ENCODE measurements at places on chromosomes 5 and 9. TPM values are rescaled to one million over a fixed set of nuclear protein-coding genes. Genes with fewer than 3 reads are reported as not detected.

PTGDS gene
- total RNA-seq = 7.2 TPM

- DNase-seq = no peak
Observed at GRCh38 chr9:125608489-125609224, 98.4 kb downstream of the MAPKAP1 start.

DNA sequence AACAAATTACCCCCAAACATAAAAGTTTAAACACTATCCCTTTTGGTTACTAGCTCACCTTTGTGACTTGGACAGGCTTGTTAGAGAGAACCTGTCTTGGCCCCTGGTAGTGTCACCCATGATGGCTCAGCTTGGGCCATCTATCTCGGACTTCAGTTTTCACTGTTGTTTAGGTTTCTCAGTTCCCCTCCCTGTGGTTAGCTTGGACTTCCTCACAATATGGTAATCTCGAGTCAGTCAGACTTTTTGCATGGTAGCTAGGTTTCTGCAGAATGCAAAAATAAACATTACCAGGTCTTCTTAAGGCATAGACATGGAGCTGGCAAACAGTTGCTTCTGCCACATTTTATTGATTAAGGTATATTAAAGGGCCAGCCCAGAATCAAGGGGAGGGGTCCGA lies 324.3 kb upstream of the RORB start:
- DNase-seq = no peak

- no peak for DNase-seq
Observed at GRCh38 chr5:167057665-167058064, 1233.8 kb upstream of the WWC1 start.

IFNA21 gene
- total RNA-seq = not detected

GRCh38 chr5:169286572-169287300 lies 14.2 kb downstream of the SLIT3 start:
- no peak for DNase-seq

DNA sequence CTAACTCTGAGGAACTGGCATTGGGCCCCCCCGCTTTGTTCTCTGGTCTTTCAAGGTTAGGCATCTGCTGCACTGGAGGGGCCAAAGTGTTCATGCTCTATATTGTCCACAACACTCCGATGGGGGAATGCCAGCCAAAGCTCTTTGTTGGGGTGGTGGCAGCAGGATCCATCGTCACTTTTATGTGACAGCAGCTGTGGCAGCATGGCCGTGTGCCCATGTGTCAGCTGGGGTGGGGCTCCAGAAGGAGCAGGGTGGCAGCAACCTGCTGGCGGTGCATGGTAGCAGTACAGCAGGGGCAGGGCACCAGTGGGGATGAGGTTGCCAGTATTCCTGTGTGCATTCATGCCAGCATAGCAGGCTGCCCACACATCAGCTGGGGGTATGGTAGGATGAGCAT lies 28.2 kb downstream of the ITGA2 start:
- DNase-seq = no peak

IFNA13 gene
- total RNA-seq = not detected

DNA sequence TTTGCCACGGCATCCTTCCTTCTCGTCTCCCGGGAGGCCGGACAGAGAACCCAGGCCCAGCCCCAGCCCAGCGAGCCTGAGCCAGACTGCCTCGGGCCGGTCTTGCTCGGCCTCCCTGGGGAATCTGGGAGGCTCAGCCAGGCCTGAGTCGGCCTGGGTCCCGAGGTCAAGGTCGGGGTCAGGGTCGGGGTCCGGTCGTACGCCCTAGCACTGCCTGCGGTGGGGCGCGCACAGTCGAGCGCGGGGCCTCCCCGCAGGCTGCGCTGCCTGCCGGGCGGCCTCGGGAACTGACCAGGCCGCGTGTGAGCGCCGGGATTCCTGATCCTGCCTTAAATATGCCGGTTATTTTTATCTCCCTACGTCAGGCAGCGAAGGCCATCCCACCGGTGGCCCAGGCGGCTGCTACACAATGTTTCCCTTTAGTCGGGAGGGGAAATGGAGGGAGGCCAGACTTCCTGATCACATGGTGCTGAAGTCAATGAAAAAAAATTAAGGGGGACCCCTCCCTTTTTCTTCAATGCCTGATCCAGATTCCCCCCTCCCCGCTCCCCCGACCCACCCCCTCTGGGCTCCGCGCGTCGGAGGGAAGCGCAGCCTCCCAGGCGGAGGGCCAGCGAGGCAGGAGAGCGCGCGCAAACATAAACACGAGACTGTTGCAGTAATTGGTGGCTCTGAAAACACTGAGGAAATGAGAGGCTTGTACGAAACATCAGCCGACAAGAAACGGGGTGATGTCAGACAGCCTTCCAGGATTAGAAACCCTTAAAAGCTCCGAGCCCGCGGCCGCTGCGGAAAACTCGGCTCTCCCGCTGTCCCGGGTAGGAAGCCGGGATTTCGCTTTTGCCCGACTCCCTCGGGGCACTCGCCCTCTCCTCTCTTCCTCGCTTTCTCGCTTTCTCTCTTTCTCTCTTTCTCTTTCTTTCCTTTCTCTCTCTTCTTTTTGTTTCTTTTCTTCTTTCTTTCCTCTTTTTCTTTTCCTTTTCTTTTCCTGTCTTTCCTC lies 148.2 kb upstream of the KLF4 start:
- DNase-seq = peak; percentile 71

DNA sequence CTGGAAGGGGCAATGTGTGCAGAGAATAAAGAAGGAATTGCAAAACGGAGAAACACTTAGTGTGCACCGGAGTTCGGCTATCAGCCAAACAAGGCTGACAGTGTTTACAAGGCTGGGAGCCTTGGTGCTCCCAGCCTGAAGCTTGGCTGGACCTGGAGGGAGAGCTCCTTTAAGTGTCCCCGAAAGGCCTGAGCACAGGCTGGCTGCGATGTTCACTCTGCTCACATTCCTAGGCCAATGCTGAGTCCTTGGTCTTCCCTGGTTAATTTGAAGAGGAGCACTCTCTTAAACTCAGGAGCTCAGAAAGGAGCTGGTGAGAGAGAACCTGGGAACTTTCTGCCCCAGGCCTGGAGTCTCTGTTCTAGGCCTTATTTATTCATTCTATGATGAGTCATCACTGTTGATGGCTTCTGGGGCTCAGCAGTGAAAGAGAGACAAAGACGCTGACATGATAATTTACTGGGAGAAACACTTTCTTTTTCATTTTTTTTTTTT lies 88.6 kb upstream of the MYO10 start:
- DNase-seq = no peak

DNA sequence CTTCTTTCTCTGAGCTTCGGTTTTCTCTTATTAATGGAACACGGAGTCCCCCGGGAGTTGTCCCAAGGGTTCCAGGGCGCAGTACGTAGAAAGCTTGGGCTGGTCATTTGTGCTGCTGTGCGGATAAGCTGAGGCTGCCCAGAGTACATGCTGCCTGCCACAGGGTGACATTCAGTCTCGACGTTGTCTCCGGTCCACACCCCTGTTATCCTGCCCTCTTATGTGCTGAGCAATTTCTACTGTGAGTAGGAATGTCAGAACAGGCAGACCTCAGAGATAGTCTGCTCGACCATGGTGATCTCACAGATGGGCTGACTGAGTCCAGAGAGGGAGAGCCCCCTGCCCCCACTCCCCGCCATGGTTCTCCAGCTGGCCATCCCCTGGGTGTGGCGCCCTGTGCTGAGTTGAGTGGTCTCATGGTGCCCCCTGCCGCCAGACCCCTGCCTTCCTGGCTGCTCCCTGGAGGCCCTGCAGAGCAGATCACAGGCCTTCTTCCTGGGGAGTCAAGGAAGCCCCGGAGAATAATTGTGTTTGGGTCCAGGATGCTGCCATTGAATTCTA lies 124.0 kb downstream of the RGS3 start:
- no peak for DNase-seq

DNA sequence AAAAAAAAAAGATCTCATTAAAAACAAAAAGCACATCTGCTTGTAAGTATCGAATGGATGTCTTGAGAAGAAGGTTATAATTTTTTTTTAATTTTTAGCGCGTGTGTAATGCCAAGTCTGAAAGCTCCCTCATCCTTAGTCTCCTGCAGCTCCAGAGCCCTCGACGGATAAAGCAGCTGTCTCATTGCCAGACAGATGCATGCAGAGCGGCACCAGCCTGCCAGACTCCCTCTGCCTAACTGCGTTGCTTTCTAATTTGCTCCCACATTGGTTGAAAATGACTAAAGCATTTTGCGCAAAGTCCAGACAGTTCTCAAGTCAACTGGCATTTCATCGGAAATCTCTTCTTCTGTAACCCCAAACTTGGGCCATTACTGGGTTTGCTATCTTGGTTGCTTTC lies 29.4 kb downstream of the OLFM1 start:
- DNase-seq = no peak

DNA sequence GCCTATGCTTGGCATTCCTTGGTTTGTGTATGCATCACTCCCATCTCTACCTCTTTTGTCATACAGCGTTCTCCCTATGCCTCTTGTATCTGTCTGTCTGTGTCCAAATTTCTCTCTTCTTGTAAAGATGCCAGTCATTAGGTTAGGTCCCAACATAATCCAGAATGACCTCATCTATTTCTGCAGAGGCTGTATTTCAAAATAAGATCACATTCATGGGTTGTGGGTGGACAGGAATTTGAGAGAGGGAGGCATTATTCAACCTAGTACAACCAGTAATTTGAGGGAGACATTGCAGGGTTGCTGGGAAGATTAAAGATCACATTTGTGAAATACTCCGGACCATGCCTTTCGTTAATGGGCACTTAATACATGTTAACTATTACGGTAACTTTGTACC lies 155.0 kb downstream of the MAN2A1 start:
- DNase-seq = no peak

COL5A1 gene
- 8.5 TPM for total RNA-seq

MAMDC4 gene
- total RNA-seq = 21.8 TPM

DNA sequence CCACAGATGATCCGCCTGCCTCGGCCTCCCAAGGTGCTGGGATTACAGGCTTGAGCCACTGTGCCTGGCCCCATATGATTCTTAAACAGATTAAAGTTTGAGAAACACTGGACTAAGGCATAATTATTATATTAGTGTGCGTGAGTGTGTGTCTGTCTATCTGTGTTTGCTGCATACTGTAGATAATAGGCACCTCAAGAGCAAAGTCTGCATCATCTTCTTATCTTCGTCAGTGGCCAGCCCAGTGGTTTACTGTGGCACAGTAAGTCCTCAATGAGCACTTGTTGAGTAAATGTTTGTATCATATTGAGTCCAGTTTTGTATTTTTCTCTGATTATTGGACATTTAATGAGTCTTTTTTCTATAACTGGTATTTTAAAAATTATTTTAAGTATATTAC lies 81.7 kb downstream of the ITGA1 start:
- DNase-seq = no peak

HK3 gene
- 2.3 TPM for total RNA-seq

DNA sequence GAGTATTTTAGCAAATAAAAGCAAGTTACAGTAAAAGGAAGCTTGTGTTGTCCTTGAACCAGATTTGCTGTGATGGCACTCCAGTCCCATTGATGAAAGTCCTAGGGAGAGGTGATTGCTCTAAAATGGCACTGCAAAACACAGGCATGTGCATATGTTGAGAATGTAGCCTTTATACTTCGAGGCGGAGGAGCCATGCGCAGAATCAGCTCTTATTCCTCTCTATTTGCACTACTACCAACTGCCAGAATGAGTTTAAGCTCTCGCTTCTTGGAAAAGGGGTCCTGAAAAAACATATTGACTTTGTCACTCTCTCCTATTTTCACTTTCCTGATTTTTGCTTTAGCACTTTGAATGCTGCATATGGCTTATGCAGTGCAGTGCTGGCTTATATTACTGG lies 278.0 kb upstream of the KLF9 start:
- no peak for DNase-seq

DNA sequence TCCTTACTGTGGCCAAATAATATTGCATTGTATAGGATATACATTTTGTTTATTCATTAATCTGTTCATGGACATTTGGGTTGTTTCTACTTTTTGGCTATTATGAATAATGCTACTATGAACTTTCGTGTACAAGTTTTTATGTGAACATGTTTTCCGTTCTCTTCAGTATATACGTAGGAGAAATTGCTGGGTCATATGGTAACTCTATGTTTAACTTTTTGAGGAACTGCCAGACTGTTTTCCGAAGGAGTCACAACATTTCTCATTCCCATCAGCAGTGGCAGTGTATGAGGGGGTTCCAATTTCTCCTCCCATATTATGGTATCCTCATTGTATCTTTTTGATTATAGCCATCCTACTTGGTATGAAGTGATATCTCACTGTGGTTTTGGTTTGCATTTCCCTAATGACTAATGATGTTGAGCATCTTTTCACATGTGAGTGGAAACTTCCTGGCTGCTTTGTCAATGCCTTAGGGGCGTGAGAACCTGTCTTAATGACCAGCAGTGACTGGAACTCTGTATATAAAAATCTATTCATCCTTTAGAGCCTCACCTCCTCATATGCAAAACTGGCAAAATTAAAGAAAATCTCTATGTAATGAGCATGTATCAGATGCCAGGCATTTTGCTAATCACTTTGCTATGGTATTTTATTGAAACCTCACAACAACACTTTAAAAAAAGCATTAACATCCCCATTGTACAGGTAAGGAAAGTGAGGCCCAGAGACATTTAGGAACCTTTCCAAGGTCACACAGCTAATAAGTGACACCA lies 47.8 kb upstream of the TGFBR1 start:
- DNase-seq = no peak

ANKRD34B gene
- not detected for total RNA-seq

- DNase-seq = no peak
Observed at GRCh38 chr9:14232111-14232510, 81.8 kb downstream of the NFIB start.

DNA sequence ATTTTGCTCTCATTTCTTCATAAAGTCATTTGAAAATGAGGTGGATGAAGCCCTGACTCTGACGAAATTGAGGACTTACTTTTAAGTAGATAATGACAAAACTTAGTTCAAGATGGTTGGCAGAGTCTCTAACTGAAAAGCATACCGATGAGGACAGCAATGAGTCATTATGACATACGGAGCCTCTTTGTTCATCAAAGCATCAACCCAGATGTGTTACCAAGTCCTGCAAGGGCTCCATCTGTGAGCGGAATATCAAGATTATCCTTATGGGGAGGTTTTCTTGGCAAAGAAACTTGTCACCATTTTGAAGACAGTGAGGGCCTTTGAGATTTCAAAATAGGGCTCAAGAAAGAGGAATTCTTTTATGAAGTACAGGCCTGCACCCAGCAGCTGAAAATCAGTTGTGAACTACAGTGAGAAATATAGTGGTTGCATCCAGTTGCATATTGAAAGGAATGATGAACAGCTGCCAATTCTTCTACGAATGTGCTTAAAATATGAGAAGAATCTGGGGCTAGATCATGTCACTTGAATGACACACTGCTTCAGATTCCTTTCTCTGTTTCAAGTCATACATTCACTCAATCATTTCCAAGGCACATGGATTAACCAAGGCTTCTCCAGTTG lies 86.6 kb upstream of the SLC24A2 start:
- no peak for DNase-seq

CRB2 gene
- total RNA-seq = not detected

FBP1 gene
- 274 TPM for total RNA-seq

NR6A1 gene
- 3.0 TPM for total RNA-seq

MRPS30 gene
- total RNA-seq = 67.4 TPM

DNA sequence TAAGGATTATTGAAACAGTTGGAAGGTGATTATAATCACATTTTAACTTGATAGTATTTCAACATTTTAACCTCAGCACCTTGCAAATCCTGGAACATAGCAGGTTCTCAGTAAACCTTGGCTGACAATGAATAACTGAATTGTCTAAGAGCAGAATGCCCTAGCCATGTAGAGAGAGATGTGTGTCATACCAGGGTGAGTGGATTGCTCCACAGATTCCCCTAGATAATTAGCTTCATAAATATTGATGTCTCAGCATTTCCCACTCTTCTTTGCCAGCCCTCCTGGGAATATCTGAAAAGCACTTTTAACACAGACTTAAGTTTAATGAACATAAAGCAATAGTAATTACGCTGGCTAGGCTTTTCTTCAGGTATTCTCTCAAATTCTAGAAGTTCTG lies 363.5 kb downstream of the MAN2A1 start:
- DNase-seq = no peak

Measured in right lobe of liver (tissue), 6 donors.